Endothelial cell of umbilical vein (primary cell): ENCODE measurements at places on chromosomes 5 and 9.

DNA sequence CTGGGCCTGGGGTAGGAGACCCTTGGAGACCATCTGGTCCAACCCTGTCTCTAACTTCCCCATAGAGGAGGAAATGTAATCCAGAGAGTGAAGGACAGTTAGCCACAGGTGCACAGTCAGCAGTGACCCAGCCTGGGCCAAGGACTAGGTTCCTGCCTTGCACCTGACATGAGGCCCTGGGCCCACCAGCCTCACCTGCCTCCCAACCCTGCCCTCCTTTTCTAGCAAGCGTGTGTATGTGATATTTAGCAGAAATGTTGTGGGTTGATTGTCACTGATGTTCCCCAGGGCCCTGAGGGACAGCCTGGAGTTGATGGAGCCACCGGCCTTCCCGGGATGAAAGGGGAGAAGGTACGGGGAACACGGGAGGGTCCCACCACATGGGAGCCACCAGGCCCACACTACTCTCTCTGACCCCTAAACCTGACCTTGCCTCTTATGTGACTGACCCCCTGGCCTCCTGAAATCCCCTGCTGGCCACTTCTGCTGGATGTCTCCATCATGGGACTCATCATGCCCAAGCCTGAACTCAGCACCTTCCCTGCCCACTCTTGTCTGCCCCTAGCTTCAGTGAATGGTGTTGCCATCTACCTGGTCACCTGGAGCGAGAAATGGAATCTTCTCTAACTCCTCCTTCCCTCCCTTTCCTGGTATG lies 79.2 kb upstream of the TGFBR1 start:
- DNase-seq = no peak

DNA sequence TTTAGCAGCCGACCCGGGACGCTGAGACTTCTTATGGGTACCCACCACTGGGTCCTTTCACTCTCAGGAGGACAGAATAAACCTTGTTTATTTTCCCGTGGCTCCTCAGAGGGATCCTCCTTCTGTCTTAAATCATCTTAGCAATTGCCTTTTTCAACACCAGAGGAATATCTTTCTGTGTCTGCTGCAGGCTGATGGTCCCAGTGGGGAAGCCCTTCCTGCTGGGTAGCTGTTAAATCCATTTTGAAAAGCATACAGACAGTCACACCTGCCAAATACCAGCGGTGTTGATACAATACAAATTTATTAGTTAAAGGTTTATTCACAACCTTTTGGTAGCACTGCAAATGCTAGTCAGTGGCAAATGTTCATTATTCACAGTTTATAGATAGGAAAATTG lies 222.9 kb downstream of the AOPEP start:
- no peak for DNase-seq

GRCh38 chr5:154642499-154643245 lies 112.5 kb upstream of the LARP1 start:
- DNase-seq = peak; percentile 46

DNA sequence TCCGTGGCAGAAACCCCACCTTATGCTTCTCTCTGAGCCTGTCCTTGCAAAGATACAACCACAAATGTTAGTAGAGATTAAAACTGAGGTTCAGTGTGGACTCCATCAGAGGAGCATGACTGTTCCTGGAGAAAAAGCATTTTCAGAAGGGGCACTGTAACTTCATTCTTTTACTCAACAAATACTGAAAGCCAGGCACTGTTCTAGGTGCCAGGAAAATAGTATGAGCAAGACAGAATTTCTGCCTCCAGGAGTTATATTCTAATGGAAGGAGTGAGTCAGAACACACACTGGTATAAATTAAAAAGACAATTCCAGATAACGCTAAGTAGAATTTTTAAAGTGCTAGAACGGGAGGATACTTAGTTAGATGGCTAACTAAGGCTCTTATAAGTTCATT lies 251.4 kb upstream of the GAS1 start:
- no peak for DNase-seq

DNA sequence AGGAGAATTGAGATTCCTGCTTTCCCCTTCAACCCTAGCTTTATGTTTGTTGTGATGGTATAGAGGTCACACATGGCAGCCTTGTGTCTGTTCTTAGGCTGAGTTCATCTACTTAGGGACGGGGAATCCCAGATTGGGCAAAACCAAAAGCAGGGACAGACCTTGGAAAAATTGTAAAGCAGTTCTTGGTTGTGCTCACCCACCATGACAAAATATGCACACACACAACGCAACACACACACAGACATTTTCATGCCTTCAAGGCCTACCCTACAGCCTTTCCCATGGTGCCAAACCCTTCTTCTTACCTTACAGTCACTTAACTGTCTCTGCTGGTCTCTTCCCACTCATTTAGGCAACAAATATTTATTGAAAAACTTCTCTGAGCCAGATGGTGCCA lies 14.8 kb downstream of the PCDHGC5 start:
- no peak for DNase-seq

GRCh38 chr5:111563031-111563822 lies 50.9 kb upstream of the STARD4 start:
- DNase-seq = peak; percentile 100

DNA sequence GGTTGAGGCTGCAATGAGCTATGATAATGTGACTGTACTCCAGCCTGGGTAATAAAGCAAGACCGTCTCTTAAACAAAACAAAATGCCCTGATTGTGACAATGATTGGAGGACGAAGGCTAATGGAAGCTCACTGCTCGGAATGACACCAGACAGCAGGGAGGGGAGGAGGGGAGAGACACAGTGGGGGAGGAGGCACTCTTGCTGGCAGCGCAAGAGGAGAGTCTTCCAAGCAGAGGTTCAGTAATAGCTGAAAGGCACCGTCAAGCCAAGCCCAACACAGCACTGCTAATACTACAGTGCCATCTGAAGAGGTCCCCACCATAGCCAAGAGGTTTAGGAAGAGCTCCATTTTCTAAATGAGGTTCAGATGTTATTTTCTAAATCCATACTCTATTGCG lies 102.3 kb downstream of the GLDC start:
- no peak for DNase-seq

GRCh38 chr5:37490931-37491330 lies 111.8 kb downstream of the WDR70 start:
- DNase-seq = no peak

- no peak for DNase-seq
Observed at GRCh38 chr5:175328176-175328575, 115.8 kb downstream of the DRD1 start.

DNA sequence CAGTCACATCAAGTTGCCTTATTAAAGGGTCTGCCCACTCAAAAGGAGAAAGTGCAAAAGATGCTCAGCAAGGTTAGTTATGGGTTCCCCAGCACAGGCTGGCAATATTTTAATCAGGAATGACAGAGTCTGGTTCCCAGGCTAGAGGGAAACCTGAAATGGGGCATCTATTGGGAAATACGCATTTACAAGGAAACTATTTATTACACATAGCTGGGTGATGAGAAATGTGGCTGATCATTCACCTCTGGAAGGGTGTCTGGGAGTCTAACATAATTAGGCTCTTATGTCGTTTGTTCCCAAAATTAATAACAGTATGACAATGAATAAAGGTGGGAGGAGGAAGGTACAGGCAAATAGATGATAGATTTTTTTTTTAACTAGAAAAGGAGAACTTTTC lies 314.7 kb downstream of the ENC1 start:
- no peak for DNase-seq
